Right cardiac atrium (tissue), 5 donors: ENCODE measurements at places on chromosomes 7 and 10. TPM values are rescaled to one million over a fixed set of nuclear protein-coding genes. Genes with fewer than 3 reads are reported as not detected.

GRCh38 chr7:70267381-70268120 lies 669.3 kb downstream of the AUTS2 start:
- no peak for DNase-seq

GRCh38 chr7:80589631-80590030 lies 48.8 kb upstream of the CD36 start:
- DNase-seq: no peak

- peak; percentile 78 for DNase-seq
Observed at GRCh38 chr7:80722616-80723195, 84.3 kb downstream of the CD36 start.

- DNase-seq: no peak
Observed at GRCh38 chr7:75559355-75559975, 67.3 kb downstream of the SPDYE5 start.

DNA sequence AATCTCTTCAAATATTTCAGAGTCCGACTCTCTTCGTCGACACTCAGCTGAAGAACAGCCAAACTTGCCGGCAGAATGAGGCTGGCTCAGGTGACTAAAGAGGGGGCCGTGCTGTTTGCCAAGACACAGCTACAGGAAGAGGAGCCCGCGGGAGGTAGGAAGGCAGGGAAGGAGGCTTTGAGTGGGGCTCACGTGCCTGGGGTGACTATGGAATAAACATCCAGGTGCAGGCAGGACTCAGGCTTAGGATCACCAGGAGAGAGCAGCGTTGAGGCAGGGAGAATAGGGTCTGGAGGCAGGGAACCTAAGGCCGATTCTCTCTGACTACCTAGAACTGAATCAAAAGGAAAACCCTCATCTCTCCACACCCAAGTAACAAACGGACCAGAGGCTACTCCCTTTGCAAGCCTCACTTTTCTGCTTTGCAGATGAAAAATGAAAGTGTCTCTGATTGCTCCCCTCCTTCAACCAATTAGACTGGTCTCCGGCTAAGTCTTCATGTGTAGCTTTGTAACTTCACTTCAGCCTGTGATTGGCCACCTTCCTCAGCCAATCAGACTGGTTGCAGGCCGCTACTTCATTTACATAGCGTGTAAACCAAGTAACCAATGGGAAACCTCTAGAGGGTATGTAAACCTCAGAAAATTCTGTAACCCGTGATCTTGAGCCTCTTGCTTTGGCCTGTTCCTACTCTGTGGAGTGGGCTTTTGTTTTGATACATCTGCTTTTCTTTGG lies 19.7 kb upstream of the BNIP3 start:
- no peak for DNase-seq

GRCh38 chr7:6461946-6462550 lies 14.3 kb upstream of the DAGLB start:
- DNase-seq: no peak

DNA sequence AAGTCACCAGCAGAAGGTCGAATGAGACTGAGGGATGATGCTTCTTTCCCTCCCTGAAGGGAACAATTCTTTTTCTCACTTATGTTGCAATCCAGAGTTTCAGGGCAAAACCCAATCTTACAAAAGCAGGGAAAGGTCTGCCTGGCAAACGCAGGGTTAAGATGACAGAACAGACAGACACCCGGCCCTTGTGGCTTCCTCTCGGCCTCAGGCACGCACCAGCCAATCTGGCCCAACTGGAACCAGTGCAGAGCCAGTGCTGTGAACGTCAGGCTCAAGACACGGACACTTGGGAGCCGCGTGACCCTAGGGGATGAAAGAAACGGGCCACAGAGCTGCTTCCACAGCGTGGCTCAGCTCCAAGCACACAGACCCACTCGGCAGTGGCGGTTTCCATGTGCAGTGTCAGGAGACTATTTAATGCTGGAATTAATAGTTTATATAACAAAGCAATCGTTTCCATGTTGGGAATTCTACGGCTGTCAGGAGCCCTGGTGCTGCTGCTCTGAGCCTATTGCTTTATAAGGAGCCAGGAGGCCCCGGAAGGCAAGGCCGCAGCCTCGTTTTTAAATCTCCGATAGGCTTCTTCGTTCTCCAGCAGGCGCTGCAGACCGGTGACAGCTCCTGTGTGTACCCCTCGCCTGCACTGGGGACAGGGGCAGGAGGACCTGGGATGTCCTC lies 198.4 kb downstream of the DIP2C start:
- DNase-seq: peak; percentile 84

- no peak for DNase-seq
Observed at GRCh38 chr10:3331690-3332230, 159.2 kb upstream of the PITRM1 start.

DNA sequence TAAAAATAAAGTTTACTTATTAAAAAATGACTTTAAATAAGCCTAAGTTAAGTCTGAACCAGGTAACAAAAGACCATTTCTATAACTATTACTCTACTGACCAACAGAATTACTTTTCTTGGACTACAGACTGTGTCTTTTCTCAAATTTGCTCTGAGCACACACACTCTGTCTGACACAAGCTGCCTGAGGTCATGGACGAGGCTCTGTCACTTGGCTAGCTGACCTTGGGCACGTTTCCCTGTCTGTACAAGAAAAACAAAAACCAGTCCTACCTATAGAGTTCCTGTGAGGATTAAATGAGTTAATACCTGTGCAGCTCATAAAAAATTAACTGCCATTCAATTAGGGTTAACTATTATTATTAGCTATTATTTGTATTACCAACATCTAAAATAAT lies 22.9 kb downstream of the ATE1 start:
- no peak for DNase-seq

- DNase-seq: no peak
Observed at GRCh38 chr7:109986701-109987100, 1104.2 kb upstream of the LRRN3 start.

DNA sequence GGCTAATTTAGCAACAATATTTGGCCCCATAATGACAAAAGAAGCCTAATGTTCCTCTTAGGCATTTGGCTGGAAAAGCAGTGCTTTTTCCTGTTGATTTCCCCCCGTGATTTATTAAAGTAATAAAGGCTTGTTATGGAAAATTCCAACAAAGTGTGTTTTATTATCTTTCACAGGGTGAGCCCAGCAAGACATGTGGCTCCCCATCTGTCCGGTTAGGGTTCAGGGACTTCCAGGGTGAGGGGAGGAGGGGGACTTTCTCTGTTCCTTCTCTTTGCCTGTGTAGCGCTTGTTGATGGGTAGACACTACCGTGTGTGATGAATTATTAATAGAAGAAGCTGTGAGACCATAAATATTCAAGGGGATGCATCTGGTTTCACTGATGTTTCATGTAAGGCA lies 39.0 kb downstream of the HTR5A start:
- DNase-seq: no peak

DNA sequence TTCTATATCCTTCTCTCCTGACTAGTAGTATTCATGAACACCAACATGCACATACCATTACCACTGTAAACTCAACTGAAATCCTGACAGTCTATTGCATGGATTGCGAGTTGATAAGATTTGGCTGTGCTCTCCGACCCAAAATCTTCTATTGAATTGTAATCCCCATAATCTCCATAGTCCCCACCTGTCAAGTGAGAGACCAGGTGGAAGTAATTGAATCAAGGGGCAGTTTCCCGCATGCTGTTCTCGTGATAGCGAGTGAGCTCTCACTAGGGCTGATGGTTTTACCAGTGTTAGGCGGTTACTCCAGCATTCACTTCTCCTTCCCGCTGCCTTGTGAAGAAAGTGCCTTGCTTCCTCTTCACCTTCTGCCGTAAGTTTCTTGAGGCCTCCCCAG lies 261.8 kb downstream of the PHF14 start:
- DNase-seq: no peak

FXYD4 gene
- total RNA-seq: not detected

CTNNA3 gene
- total RNA-seq: 58.4 TPM

IKZF1 gene
- 4.2 TPM for total RNA-seq

HABP2 gene
- total RNA-seq: not detected

LRRD1 gene
- 0.57 TPM for total RNA-seq

PKD1L1 gene
- total RNA-seq: 0.79 TPM

TMEM270 gene
- not detected for total RNA-seq

TRIM4 gene
- total RNA-seq: 8.8 TPM

SLC26A5 gene
- not detected for total RNA-seq

LIPK gene
- total RNA-seq: not detected
